Fibroblast of skin of right biceps (primary cell): ENCODE measurements at places on chromosomes 3 and 15.

- peak; percentile 69 for DNase-seq
Observed at GRCh38 chr3:119630128-119630879, 30.1 kb downstream of the POPDC2 start.

DNA sequence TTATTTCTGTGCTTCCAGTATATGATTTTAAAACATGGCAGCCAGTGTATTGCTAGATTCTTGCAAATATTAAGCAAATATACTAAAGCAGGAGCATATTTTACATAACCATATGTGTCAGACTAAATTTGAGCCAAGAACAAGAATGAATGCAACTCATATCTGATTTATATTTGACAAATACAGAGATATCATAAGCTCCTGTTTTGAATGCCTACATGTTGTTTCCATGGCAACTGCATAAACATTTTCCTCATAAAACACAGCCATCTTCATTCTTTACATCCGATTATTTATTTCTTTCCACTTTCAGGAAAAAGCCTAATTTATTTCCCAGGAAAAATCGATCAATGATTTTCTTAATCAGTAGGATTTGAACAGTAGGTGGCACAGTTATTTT, 172.2 kb upstream of the TSPAN3 start:
- peak; percentile 43 for DNase-seq

DNA sequence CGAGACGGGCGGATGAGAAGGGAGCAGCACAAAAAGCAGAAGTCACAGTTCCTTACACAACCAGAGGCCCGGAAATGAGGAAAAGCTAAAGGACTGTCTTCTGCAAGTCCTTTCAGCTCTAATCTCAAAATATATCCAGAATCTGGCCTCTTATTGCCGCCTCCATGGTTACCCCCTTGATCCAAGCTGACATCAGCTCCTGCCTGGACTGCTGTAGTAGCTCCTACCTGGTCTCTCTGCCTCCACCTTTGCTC, 324.0 kb upstream of the ROPN1 start:
- no peak for DNase-seq

GRCh38 chr15:58559904-58560588, 128.3 kb downstream of the LIPC start:
- no peak for DNase-seq

DNA sequence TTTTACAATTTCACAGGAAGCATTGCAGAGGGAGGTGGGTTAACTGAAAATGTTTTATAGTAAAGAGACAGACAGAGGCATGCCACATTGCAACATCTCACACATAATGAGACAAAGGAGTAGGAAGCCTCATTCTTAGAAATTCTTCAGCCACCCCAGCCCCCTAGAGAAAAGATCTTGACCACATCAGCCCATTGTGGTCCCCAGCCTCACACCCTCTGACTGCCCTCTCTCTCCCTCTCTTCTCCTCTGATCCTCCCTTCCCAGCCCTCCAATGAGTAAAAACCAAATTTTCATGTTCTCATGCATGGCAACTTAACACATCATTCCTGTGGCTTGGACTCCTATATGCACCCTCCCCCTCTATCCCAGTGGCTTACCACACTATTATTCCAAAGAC, 174.1 kb downstream of the UACA start:
- peak; percentile 97 for DNase-seq

- peak; percentile 21 for DNase-seq
Observed at GRCh38 chr3:152021951-152022461, 148.6 kb downstream of the SUCNR1 start.

DNA sequence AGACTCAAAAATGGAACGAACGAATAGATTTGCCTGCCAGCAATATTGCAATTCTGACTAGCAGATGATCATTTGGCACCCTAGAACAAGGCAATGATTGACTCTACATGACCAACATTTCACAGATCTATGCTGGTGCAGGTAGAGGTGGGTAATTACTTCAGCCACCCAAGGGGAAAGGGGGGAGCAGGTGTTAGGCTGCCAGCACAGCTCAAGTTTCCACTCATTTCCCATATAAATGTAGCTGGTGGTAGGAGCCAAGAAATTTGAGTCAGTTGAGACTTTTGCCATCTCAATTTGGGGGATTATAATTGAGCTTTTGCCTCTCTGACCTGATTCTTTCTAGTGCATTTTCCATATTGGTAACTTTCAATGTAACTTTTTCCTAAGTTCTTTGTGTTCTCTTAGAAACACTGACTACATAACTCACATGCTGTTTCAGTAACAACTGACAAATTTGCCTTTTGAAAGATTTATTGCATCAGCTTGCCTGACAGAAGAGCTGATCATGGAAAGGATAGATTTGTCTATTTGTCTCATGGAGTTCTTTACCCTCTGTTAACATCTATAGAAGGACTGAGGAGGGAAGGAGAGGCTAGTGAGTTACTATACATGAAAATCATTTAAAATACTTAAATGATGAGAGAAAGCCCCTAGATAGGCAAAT, 902.5 kb downstream of the ZPLD1 start:
- DNase-seq: no peak

- DNase-seq: no peak
Observed at GRCh38 chr15:66777054-66777453, 75.0 kb downstream of the SMAD6 start.

- no peak for DNase-seq
Observed at GRCh38 chr3:167300207-167300606, 79.9 kb downstream of the ZBBX start.

GRCh38 chr15:79053894-79054293, 36.7 kb downstream of the RASGRF1 start:
- no peak for DNase-seq

GRCh38 chr3:16516695-16517481, 3.4 kb upstream of the RFTN1 start:
- DNase-seq: peak; percentile 74

- DNase-seq: peak; percentile 61
Observed at GRCh38 chr3:102532901-102533300, 98.1 kb downstream of the ZPLD1 start.

DNA sequence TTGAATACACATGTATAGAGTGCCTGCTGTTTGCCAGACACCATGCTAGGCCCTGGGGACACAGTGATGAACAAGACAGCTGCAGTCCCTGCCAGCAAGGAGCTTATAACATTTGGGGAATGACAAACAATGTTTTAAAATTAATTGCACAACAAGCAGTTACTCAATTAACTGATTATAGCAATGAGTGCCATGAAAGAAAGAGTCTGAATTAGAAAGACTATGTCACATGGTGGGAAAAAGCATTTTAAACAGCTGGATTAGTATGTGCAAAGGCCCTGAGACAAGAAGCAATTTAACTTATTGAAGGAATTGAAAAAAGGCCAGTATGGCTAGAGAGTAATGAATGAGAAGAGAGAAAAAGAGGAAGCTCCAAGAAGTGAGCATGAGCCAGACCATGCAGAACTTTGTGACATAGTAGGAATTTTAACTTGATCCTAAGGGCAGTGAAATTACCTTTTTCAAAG, 64.5 kb upstream of the PLXNA1 start:
- DNase-seq: no peak

- DNase-seq: peak; percentile 36
Observed at GRCh38 chr3:178536211-178537079, at the start of gene KCNMB2. TSS of gene KCNMB2 (plus strand) at chr3:178536436.

DNA sequence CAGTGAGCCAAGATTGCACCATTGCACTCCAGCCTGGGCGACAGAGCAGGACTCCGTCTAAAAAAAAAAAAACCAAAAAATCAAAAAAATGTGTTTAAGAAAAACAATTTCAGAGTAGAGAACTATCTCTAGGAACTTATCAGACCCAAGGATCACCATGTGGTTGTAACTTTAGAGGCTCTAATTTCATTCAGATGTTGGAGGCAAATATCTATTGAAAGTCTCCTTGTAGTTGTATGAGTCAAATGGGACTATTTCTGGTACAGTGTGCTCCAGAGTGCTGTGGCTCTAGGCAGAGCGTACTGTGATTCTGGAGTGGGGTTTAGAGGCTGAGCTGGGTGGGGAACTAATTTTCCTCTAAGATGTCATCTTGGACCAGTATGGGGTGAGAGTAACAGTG, 398.7 kb downstream of the SHQ1 start:
- peak; percentile 83 for DNase-seq

DNA sequence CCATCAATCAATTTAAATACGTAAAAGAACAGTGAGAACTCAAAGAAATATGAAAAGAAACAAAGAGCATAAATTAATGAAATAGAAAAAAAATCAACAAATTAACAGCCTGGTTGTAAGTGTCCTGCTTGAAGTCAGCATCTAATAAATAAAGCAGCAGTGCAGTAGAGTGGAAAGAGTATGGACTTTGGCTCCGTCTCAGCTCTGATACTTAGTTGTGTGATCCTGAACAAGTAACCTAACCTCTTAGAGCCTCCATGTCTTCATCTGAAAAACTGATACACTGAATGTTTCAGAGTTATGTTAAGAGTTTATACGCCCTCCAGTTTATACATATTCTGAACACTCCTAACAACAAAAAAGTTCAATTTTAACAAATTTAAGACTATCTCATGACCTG, 44.6 kb downstream of the TFDP2 start:
- DNase-seq: no peak

DNA sequence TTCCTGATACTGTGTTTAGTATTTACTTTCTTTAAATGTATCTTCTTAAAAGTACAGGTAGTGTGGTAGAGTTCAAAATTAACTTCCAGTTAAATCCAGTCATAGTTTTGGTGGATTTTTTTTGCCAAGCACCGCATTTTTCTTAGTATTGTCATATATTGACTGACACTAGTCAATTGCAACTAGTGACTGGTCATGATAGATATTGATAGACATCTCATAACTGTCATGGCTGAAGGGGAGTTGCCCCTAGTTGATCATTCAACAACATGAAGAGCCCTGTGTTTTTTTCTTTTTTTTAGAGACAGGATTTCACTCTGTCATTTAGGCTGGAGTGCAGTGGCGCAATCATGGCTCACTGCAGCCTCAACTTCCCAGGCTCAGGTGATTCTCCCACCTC, 22.1 kb downstream of the RAB8B start:
- DNase-seq: no peak

GRCh38 chr15:29656636-29657475, 165.4 kb downstream of the TJP1 start:
- no peak for DNase-seq

DNA sequence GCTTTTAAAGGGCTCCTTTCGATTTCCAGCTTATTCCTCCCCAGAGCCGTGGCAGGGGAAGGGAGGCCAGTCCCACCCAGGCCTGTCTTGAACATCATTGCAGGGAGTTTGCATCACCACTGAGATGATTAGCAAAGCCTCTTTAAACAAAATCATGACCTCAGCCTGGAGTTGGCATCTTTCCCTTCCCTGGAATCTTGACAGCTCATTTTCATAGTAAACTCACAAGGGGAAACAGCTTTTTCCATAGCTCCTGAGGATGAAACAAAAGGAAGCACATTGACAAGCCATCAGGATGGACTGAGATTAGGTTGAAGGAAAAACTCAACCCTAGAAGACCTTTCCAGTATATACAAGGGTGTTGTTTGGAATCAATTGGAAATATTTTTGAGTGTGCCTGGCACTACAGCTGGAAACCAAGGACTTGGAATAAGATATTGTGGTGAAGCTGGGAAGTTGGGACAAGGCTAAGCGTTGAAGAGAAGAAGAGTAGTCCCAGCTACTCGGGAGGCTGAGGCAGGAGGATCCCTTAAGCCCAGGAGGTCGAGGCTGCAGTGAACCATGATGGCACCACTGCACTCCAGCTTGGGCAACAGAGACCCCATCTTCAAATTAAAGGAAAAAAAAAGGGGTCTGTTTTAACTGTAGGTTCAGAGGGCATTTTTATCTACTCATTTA, 3.1 kb upstream of the LARP6 start:
- DNase-seq: peak; percentile 99

GRCh38 chr3:69218079-69218478, 95.7 kb upstream of the LMOD3 start:
- DNase-seq: no peak

DNA sequence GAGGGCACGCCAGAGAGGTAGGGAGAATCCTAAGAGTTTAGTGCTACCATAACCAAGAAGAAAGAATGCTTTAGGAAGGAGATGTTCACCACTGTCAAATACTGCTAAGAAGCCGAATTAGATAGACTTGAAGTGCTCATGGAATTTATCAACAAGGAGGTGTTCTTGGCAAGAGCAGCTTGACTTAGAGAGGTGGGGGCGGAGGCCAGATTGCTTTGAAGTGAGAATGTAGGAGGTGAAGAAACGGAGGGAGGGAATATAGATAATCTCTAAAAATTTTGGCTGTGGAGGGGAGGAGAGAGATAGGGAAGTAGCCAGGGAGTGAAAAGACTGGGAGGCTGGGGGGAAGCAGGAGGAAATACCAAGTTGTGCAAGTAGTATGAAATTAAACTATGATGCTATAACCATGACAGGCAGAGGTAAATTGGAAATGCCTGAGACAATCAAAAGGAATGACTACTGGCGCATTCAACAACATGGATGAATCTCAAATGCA, 35.5 kb downstream of the GADL1 start:
- DNase-seq: no peak

GRCh38 chr3:41196499-41197410, 2.5 kb upstream of the CTNNB1 start:
- no peak for DNase-seq

DNA sequence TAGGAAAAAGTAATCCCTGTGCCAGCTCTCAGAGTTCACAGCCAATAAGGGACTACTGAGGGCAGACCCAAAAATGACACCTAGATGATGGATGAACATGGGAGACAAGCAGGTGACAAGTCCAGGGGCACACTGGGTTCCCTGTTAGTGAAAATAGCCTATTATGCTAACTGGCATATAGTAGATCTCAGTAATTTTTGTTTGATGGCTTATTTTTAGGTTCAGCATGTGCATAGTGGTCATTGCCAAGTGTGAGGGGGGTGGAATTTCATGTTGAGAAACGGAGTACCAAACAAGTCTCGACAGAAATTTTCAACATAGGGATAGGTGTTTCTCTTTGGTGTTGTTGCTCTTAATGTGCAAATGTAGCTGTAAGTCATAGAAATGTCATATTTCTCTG, 6.4 kb upstream of the ITGB5 start:
- no peak for DNase-seq

GRCh38 chr15:71048913-71049675, 66.2 kb upstream of the THSD4 start:
- peak; percentile 99 for DNase-seq
